ENCODE measurements at places on chromosomes 1 and 21.

- DNase-seq, result no peak
Observed at GRCh38 chr1:41741244-41741643, 177.5 kb downstream of the HIVEP3 start.

- DNase-seq, result peak; percentile 16
Observed at GRCh38 chr1:157551694-157552693, at the start of gene FCRL5. FCRL5 (minus strand) TSS chr1:157552515; CDS start chr1:157552362, 153 bp downstream.

- no peak for DNase-seq
Observed at GRCh38 chr21:46116776-46117585, 19.1 kb downstream of the COL6A2 start.

DNA sequence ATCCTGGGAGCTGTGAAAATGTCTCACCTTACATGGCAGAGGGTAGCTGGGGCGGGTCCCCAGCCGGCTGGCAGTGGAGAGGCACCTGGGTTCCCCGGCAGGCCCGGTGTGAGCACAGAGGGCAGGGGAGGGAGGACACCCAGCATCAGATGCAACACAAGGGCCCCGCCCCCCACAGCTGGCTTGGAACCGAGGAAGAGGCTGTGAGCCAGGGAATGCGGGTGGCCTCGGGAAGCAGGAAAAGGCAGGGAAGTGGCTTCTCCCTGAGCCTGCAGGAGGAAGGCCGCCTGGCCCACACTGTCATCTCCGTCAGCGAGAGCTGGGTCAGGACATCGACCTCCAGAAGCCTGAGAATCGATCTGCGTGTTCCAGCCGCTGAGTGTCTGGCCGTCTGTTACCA lies 87.3 kb downstream of the SIK1 start:
- DNase-seq, result no peak

DNA sequence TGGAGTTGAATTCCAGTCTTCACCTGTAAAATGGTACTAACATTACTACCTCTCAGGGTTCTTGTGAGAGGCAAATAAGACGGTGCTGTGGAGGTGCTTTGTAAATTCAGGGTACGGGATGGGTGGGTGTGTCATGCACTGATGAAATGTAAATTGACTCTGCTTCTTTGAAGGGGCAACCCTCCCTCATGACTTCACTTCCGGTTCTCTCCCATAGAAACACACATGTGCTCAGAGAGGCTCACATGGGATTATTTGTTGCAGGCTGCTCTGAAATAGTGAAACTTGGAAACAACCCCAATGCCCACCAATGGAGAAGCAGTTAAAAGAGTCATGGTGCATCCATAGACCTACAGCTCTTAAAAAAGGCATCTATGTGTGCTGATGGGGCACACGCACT lies 44.9 kb upstream of the SCMH1 start:
- no peak for DNase-seq

DNA sequence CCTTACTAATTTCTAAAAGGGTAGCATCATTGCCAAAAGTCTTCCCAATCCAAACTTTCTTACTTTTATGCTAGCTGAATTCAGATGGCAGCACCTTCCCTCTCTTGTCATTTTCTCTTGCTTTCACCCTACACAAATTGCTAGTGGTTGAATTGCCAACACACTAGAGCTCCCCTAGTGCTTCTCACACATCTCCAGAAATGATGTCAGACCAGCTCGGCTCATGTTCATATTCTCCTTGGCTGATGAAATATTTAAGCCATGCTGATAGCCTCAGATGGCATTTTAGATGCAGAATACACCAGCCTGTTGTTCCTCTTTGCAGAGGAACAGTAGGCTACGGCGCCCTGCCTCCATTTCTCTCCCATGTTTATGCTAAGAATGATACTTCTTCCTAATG lies 256.9 kb downstream of the PTBP2 start:
- DNase-seq, result no peak

GRCh38 chr1:216476341-216476740 lies 53.1 kb upstream of the USH2A start:
- no peak for DNase-seq

GRCh38 chr1:231497629-231498152 lies 30.8 kb upstream of the TSNAX start:
- DNase-seq, result no peak

DNA sequence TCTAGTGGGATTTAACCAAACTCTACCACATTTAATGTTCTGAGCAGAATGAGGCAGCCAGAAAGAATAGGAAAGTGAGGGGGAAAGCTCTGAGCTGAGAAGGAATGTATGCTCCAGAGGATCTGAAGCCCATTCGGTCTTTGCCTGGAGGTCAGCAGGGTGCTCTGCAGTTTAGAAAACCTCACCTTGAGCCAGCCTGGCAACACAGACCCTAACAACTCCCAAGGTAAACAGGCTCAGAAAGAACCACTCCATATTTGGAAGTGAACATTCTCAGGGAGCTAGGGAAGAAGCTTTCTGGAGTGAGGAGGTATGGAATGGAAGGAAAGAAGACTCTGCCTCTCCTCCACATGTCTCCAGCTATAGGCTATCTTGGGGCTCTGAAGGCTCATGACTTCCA lies 398.8 kb downstream of the SEC16B start:
- no peak for DNase-seq

DNA sequence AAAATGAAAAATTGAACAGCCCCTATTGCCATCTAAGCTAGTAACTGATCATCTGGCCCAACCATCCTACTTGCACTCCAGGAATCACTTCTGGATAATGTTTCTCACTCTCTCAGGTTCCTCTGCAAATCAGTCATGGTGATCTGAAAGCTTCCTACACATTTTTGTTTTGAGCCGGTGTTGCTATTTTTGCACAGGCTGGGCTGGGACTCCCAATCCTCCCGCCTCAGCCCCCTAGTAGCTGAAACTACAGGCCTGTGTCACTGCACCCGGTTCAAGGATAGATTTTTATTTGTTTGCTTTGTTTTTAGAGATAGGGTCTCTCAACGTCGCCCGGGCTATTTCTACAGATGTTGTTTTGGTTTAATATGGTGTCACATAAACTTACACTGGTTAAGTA lies 40.5 kb upstream of the HMCN1 start:
- DNase-seq, result no peak

- DNase-seq, result no peak
Observed at GRCh38 chr1:161229896-161230295, 4.0 kb downstream of the TOMM40L start.

DNA sequence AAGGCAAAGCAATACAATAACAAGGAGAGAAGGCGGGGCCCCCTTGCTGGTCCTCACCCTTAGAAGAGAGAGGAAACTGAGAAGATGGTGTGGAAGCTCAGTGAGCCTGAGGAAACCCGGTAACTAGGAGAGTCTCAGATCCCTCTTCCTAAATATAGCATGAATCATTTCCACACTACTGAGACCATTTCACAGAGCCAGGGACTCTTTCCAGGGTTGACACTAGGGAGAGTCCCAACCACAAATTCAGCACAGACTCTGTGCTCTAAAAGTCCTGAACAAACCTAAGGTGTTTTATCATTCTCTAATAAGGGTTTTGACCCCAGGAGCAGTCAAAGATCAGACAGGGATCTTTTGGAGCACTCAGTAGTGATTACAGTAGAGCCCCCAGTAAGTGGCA lies 647.7 kb downstream of the KCNT2 start:
- no peak for DNase-seq

DNA sequence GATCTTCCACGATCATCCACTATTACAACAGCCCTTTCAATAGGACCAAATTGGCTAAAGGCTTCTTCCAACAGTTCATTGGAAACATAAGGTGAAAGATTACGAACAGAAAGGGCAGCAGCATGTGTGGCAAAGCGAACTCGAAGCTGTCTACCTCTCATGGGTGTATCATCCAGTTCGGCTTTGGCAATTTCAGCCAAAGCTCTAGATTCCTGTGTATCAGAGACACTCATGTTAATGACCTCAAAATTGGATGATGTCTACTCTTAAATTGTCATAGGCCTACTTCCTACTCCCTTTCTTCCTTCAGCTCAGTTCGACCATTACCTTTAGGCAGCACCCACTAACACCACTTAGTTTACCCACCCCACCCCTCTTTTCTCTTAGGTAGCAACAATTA lies 2.2 kb downstream of the SFPQ start:
- DNase-seq, result no peak

- no peak for DNase-seq
Observed at GRCh38 chr1:89660224-89661061, 27.5 kb downstream of the LRRC8C start.

DNA sequence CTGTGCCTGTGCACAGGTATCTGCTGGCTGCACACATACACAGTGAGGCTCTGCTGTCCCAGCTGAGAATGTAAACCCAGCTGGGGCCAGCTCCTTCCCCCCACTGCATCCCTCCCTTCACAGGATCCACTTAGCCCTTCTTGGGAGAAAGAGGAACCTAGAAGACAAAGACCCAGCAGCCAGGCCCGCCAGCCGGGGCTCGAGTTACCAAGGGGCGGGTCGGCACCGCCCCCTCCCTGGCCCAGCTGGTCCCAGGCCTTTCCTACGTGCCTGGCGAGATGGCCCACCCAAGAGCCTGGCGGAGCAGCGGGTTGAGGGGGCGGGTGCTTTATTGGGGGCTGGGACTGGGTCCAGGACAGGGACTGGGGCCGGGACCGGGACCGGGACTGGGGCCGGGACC lies 2.1 kb downstream of the SH3BGRL3 start:
- DNase-seq, result no peak

DNA sequence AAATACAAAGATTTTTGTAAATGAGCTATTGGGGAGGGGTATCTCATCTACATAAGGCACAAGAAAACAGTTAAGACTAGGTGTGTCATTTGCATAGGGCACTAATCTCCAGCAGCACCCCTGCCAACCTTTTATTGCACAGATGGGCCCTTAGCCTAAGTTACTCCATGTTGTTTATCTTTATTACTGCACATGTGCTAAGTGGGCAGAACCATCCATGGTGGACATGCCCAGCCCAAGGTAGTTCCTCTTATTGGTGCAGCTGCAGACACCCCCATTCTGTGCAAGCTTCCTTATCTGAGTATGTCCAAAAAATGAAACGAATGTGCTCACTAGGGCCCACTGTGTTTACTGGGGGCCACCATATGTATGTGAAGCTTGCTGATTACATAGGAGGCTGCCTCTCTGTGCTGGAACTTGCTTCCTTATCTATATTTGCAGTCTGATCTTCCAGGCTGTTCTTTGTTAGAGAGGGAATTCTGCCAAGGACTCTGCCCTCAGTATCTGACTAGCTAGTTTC lies 77.3 kb upstream of the NEK7 start:
- DNase-seq, result no peak

DNA sequence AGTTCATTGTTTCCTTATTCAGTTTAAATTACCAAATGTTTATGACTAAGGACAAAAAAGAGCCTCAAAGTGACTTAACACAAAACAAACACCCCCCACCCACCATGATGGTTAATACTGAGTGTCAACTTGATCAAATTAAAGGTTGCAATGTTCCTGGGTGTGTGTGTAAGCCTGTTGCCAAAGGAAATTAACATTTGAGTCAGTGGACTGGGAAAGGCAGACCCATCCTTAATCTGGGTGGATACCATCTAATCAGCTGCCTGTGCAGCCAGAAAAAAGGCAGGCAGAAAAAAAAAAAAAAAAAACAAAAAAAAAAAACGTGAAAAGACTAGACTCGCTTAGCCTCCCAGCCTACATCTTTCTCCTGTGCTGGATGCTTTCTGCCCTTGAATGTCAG lies 543.4 kb downstream of the NEGR1 start:
- DNase-seq, result no peak
